ENCODE measurements at places on chromosomes 6 and 20.

DNA sequence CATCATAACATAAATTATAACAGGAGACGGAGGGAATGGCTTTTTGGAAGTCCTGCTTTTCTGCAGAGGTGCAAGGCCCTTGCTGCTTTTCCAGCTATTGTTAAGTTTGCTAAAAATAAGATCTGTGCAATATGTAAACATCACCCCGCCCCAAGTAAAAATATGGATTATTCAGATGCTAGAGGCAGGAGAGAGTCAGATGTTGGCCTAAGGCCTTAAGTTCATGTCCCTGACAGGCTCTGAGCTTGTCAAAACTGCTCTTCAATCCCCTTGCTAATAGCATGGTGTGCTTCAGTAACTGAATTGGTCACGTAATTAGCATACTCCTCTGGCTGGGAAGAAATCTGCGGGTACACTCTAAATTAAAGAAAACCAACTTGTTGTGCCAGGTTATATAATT lies 147.5 kb downstream of the BMP2 start:
- DNase-seq = no peak

DNA sequence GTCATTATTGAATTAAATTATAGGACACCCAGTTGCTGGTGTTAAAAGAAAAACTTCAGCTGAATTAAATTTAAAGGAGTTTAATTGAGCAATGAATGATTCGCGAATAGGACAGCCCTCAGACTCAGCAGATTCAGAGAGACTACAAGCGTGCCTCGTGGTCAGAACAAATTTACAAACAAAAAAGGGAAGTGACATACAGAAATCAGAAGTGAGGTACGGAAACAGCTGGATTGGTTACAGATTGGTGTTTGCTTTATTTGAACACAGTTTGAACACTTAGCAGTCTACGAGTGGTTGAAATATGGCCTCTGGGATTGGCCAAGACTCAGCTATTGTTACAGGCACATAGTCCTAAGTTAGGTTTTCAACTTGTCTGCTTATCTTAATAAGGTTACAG lies 25.8 kb upstream of the TNFRSF21 start:
- no peak for DNase-seq

- DNase-seq = no peak
Observed at GRCh38 chr6:12968839-12969558, 252.4 kb downstream of the PHACTR1 start.

DNA sequence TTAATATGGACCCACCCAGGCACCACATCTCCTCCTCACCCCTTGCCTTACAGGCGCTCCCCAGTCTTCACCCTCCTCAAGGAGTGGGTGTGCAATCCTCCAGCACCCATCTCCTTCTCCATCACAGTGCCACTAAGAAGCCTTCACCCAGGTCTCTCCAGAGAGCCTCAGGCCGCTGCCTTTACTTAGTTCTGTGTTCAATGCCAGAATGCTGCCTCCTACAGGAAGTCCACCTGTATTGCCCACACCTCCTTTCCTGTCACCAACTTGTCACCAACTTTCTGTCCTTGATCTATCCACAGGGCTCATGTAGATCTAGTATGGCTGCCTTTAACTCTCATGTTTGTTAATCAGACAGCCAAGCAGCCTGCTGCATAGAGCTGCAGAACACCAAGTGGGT lies 586 bp upstream of the LST1 start:
- no peak for DNase-seq

DNA sequence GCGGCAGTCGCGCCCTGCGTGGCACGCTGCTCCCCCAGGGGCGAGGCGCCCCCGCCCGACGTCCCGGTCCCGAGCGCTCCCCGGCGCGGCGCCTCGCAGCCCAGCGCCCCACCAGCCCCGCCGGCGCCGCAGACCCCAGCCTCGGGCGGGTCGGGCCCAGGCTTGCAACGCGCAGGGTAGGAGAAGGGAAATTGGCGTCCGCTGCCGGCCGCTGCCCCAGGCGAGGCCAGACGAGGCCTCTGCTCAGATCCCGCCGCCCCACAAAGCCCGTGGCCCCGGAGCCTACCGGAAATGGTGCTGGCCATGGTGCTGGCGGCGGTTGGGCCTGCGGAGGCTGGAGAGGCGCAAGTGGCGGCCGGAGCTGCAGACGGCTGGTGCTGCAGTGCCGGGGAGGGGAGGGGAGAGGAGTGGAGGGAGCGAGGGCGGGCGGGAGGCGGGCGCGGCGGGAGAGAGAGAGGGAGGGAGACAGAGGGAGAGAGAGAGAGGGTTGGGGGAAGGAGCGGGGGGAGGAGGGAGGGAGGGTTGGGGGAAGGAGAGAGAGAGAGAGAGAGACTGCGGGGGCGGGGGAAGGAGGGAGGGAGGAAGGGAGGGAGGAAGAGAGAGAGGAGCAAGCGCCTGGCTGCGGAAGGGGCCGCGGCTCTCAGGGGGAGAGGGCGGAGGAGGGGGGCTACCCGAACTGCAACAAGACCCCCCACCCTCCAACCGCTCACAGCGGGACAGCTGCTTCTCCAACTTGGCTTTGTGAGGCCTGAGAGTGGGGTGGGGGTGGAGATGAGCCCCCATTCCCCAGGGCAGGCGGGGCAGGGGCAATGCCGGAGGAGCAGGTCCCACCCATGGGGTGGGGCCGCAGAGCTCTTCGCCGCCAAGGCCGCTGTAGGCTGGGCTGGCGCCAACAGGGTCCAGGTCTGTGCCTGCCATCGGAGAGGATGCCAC lies at the start of gene STMN3:
STMN3 (minus strand) TSS at position 384 of the 933 bp plus-strand sequence; CDS start at position 305, 79 bp downstream.
- DNase-seq = peak; percentile 92

DNA sequence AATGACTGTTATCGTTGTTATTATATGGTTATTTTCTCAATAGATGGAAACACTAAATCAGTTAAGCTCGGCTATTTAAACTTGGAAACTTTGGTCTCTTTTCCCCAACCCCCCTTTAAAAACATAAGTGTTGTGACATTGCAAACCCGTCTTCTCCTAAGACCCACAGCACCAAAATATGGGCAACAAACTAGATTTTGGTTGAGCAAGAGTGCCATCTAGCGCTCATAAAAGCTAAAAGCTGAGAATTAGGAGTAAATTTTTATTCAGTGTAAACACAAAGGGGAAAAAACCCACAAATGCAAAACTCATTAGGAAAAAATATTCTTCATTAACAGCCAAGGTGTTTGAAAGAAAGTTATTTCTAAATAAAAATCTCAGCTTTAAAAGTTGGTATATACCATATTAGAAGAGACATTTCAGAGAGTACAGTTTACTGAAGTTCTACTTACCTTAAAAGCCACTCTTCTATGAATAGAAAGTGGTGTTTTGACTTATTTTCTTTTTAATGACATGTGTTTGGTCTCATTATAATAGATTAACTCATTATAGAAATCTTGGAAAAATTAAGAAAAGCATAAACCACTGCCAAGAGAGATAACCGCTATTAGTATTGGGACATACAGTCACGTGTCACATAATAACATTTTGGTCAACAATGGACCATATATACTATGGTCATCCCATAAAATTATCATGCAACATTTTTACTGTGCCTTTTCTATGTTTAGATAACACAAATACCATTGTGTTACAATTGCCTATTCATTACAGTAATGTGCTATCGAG lies 21.1 kb downstream of the SESN1 start:
- peak; percentile 37 for DNase-seq

- peak; percentile 67 for DNase-seq
Observed at GRCh38 chr6:15491255-15491985, 171.4 kb downstream of the DTNBP1 start.

GRCh38 chr20:16350465-16350864 lies 222.8 kb downstream of the KIF16B start:
- no peak for DNase-seq

DNA sequence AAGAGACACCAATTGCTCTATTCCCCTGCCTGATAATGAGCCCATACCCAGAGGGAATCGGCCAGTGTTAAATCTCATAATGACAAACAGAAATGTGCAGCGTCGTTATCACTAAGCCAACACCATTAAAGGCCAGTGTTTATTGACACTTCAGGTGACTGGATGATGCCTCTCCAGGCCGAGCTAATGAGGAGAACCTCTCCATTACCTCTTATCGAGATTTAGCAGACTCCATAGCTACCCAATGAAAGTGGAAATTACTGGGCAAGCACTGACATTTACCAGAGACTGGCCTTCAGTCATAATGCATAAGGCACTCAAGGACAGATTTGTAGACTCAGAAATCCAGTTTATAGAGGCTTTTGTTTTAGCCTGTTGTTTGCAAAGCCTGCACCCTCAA lies 669.5 kb downstream of the MAFB start:
- no peak for DNase-seq

DNA sequence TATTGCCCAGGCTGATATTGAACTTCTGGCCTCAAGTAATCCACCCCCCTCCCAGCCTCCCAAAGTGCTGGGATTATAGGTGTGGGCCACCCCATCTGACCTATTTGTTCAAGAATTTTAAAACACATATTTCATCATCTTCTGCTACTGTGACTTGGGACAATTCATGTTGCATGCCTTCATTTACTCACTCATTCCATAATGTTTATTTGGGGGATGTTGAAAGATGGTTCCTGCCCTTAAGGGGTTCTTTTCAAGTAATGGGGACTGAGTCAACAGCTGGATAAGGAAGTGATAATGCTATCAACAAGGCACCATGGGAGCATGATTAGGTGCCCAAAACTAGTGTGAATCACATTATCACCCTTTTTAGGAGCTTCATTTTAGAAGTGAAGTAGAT lies 62.0 kb downstream of the CRYBG1 start:
- DNase-seq = no peak

DNA sequence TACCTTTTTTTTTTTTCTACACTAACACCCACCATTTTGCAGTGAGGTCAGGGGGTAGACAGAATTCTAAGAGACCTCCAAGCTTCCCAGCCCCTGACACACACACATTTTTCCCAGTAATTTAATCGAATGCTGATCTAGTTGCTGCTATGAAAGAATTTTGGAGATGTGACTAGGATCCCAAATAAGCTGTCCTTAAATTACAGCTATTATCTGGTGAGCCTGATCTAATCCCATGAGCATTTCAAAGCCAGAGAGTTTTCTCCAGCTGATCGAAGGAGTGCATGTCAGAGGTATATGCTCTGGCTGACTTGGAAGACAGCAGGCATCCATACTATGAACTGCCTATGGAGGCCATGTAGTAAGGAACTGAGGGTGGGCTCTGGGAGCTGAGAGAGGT lies 503.8 kb upstream of the MARCKS start:
- no peak for DNase-seq

GRCh38 chr20:51542033-51542570 lies 417 bp downstream of the NFATC2 start:
- no peak for DNase-seq
